ENCODE measurements at places on chromosomes 4 and X.
A peak's percentile ranks its signal among the peaks of the same experiment; 100 is the strongest.

DNA sequence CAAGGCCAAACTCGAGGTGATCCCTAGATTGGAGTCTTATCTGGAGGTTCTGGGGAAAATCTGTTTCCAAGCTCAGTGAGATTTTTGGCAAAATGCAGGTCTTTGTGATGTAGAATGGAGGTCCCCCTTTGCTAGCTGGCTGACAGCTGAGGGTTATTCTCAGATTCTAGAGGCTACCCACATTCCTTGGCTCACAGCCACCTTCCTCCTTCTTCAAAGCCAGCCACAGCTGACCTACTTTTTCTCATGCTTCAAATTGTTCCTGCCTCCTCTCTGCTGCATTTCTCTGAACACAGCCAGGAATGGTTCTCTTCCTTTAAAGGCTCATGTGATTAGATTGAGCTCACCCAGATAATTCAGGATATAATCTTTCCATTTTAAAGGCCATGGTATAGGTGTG, 86.9 kb downstream of the VCX3A start:
- DNase-seq, result no peak

GRCh38 chr4:111854494-111855087, 290.7 kb upstream of the FAM241A start:
- peak; percentile 35 for DNase-seq

- no peak for DNase-seq
These were observed 4.5 kb downstream of the XK start for GRCh38 chrX:37690119-37690518.

- DNase-seq, result no peak
These were observed 30.0 kb downstream of the CTBP1 start for GRCh38 chr4:1218634-1219565.

GRCh38 chrX:97401154-97401553, 517.4 kb downstream of the RPA4 start:
- DNase-seq, result peak; percentile 41

DNA sequence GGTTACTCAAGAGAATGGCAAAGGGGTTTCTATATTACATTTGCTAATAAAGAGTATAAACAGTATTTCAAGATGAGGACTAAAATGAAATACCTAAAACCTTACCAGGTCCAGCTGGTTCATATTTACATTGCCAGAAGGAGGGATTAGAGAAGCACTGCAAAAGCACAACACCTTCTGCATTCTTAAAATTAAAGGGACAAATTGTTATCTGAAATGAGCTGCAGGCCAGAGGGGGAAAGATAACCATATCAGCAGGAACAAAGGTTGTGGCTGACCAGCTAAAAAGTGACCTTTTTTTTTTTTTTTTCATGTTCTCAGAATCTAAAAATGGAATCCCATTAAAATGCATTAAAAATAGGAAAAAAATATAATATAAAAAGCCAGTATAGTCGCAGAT, 39.7 kb downstream of the AFF2 start:
- no peak for DNase-seq

GRCh38 chr4:159413306-159413943, 310.5 kb downstream of the RAPGEF2 start:
- DNase-seq, result no peak

GRCh38 chr4:52638717-52639116, 20.4 kb downstream of the USP46 start:
- no peak for DNase-seq

GRCh38 chrX:154840856-154841255, 6.4 kb upstream of the SMIM9 start:
- DNase-seq, result peak; percentile 61

- DNase-seq, result peak; percentile 25
These were observed 54.6 kb downstream of the RELL1 start for GRCh38 chr4:37631551-37631950.

DNA sequence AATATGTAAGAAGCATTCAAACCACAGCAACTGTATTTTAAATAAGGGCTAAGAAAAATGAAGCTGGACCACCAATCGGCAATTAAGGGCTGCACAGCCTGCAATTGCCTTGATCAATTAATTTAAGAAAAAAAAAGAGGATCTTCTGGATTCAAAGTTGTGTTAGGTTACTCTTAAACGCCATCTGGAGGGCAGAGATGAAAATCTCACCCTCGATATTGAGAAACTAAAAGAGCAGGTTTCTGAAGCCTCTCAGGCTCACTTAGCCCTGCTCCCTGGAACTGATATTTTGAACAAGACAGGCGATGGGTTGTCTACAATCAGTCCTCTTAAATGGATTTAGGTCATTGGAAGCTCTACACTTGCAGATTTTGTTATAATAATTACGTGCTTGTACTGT, 579.4 kb downstream of the GRXCR1 start:
- no peak for DNase-seq

- no peak for DNase-seq
These were observed 41.7 kb downstream of the SEPTIN11 start for GRCh38 chr4:76991161-76991660.

DNA sequence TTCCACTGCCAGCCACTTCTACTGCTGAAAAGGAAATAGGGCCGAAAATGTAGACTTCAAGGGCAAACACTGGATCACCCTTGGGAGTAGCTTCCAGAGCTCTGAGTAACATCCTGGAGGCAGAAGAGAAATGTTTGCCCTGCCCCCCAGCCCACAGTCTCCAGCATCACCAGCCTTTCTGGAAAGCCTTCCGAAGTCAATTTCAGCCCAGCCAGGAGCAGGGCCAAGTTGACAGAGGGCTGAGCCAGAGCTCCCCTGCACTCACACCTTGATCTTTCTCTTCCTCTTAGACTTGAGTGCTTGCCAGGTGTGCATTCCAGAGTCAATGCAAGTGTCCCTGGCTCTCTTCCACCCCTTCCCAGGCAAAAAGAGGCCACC, 35.2 kb downstream of the SLC25A5 start:
- peak; percentile 88 for DNase-seq

DNA sequence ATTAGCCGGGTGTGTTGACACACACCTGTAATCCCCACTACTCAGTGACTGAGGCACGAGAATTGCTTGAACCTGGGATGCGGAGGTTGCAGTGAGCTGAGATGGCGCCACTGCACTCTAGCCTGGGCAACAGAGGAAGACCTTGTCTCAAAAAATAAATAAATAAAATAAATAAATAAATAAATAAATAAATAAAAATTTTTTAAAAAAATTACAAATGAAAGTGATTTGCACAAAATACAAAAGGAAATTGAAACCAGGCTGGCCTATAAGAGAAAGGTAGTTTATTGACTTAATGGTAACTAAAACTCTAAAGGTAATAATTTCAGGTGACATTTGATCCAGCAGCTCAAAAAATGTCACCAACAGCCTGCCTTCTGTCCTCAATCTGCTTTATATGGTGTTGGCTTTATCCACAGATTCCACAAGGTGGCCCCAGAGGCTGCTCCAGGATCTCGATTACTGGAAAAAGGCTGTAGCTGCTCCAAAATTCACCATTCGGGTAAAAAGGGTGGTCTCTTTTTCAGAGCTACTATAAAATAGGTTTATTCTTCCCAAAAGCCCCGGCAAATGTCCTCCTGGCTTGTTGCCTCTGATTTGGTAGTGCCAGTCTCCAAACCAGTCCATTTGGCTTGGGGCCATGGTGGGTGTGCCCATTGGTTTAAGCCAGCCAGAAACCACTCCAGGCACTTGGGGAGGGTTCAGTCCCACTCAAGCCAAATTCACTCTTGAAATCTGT, 61.4 kb upstream of the TRIM2 start:
- DNase-seq, result peak; percentile 75

GRCh38 chrX:87516717-87517121, 883 bp upstream of the KLHL4 start:
- no peak for DNase-seq

GRCh38 chrX:118251271-118251670, 94.6 kb upstream of the WDR44 start:
- DNase-seq, result peak; percentile 47

GRCh38 chr4:163269166-163269565, 63.2 kb downstream of the NPY1R start:
- DNase-seq, result no peak

DNA sequence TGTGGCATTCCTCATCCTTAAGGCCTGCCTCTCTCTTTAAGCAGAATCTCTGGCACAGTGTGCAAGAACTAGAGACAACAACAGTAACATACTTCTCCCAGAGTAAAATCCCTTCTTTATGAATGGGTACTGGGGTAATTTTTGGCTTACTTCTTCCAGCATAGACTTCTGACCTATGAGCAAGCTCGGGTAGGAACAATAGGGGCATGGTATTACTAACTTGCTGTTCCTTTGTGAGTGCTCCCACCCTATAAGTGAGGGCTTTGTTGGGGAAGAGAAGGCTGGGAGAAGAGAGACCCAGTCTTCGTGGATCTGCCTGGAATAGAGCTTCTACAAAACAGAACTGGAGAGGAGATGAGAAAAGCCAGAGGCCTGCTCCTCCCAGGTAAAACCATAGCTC, 30.2 kb downstream of the CLDN2 start:
- no peak for DNase-seq

DNA sequence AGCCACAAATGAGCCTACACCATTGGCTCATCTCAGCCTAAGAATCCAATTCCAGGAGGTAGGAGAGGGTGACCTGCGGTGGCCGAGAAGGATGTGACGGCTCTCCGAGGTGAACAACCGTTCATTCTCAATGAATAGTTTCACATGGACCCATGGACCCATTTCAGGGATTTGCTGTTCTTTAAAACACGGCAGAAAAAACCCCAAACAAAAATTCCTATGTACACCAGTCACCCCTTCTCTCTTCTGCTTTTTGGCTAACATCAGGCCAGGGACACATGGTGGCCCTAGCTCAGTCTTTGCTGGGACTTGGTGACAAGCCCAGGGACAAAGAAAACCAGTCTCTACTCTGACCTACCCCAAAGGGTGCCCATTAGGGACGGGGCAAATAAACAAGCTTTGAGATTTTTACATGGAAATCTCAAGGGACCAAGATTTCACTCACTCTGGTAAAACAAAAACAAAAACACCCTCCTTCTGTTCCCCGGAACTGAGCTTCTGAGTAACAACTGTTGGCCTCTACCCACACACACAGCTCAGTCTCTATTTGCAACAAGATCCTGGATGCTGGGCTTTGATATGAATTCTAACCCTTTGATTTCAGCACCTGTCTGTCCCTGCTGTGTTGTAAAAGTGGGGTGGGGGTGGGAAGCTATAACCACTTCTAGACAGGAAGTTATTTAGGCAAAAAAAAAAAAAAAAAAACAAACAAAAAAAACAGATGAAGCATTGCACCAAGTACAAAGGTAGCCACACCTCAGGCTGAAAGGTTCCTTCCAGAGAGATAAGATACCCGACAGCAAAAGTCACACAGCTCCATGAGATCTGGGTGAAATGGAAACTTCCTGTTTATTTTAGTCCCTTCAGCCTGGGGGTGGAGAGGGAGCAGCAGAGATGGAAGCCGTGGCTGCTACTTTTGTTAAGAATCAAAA, 49.0 kb downstream of the DDX3X start:
- DNase-seq, result peak; percentile 17

GRCh38 chr4:19030048-19030447, 1008.5 kb upstream of the LCORL start:
- DNase-seq, result peak; percentile 56

DNA sequence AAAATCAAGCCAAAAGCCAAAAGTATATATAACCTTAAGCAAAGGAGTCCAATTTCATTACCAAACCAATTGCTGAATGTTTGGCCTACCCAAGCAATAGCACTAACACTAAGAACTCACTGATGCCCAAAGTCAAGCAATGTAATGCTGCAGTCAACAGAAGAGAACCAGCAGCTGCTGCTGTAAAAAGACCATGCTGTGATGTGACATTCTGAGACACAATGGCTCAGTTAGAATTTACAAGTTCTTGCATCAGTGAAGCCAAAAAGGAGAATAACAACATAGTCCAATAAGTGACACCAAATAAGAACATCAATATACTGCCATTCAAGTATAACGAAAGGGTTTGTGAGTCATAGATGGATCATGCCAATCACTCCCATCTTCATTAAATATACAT, 514.0 kb upstream of the DIAPH2 start:
- DNase-seq, result no peak

DNA sequence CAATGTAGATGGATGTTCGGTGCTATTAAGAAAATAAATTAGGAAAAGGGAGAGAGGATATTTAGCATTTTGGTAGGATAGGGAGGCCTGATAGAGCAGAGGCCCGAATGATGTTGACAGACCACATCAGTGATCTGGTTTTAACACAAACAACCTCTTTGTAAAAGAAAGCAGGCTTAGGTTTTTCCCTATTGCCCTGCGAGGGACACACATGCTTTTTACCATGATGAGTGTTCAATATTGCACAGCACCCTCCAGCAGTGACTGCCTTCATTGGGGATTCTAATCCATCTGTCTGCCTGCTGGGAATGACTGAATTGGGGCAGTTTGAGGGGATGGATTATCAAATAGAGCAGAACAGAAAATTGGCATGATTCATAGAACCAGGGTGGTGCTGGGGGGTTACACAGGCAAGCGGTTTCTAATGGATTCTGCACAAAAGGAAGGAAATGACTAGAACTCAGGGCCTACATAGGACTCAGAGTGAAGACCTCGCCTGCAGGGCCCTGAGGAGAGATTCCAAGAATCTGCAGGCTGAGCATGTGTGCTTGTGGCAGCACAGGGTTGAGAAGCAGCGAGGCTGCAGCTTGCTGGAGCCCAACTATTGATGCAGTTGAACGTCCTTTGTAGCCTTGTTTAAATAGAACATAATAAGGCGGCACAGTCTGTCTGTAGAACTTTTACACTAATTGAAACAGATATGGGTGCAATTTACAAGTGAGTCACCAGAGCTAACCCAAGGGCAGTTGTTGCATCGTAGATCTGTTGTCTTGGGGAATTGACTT, 58.0 kb downstream of the RHOH start:
- peak; percentile 71 for DNase-seq

DNA sequence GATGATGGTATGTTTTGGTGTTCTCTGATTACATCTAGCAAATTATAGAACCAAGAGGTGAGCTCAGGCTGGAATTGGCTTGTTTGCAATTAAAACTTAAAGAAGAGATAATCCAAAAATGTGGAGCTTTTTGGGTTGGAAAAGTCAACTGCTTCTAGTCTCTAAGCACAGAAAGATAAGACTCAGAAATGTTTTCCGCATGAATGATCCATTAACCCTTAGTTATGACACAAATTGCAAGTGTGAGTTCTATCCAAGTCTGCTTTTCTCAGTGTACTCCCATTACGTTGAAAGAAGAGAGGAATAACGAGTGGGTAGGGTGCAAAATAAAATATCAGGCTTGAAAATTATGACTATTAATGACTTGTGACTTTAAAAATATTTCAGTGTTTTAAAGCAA, 38.5 kb downstream of the HPGD start:
- DNase-seq, result no peak

- no peak for DNase-seq
These were observed 169.1 kb upstream of the ETNPPL start for GRCh38 chr4:108931926-108932325.

DNA sequence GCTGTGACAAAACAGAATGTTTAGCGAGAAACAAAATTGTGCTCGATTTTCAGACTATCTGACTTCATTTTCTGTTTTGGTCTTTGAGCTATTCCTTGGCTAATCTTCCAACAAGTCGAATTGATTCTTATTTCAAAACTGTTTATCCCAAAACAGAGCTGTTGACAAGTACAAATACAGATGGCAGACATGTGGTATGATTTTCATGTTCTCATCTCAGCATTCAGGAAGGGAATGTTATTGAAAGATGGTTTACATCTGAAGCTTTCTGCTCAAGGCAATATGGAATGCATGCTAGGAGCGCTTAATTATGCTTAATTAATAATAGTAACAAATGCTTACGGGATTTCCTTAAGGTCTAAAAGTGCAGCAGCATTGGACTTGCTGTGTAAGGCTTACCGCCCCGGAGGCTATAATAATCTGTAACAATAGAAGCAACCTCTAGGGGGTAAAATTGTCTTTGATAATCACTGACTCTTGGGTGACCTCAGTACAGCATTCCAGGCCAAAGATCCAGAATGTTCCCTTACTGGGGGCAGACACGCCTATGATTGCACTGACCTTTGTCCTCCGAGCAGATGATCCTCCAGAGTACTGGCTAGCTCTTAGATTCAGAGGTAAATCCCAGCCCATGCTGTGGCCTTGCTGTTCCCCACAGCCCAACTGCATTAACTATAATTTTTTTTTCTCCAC, 16.4 kb downstream of the LSM6 start:
- no peak for DNase-seq
